Foreskin melanocyte (primary cell): ENCODE measurements at places on chromosomes 4 and X.
A peak's percentile ranks its signal among the peaks of the same experiment; 100 is the strongest.

DNA sequence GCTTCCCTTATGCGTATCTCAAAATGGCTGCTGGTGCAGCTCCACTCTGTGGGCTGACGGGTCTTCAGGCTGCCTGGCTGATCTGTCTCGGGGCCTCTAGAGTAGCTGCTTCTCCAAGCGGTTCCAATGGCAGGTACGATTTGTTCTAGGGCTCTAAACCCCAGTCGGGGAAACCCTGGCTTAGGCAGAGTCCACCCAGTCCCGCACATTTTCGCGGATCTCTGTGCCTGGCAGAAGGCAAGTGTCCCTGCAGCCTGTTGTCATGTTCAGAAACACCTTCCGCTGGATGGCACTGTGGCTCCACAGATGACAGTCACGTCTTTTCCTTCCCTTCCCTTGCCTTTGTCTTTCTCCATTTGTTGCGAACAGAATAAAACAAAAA is 54.4 kb downstream of the NBDY start:
- no peak for DNase-seq

DNA sequence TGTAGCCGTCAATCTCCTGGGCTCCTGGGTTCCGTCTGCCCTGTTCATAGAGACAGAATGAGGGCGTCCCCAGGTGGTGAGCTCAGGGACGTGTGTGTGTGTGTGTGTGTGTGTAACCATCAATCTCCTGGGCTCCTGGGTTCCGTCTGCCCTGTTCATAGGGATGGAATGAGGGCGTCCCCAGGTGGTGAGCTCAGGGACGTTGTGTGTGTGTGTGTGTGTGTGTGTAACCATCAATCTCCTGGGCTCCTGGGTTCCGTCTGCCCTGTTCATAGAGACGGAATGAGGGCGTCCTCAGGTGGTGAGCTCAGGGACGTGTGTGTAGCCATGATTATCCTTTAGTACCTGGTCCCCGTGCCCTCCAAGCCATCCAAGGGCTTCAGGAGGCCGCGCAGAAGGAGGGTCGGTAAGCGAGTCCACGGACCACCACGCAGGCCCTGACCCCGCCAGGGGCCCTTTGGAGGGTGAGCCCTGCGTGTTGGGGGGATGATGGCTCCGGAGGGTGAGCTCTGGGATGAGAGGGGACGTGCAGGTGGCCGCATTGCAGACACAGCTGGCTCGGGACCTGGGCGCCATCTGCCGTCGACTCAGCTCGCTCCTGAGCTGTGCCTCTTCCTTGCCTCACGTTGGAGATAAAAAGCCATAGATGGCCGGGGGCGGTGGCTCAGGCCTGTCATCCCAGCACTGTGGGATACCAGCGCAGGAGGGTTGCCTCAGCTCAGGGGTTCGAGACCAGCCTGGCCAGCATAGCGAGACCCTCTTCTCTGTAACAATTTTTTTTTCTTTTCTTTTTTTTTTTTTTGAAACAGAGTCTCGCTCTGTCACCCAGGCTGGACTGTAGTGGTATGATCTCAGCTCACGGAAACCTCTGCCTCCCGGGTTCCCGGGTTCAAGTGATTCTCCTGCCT is 5.4 kb upstream of the GTPBP6 start:
- no peak for DNase-seq

- no peak for DNase-seq
These were observed 214.6 kb downstream of the ENOX2 start for GRCh38 chrX:130688360-130688759.

GRCh38 chrX:76453737-76454406 is 26.4 kb downstream of the MAGEE1 start:
- DNase-seq, result no peak

- no peak for DNase-seq
These were observed 13.6 kb downstream of the GASK1B start for GRCh38 chr4:158159054-158159717.

GRCh38 chrX:72712094-72712755 is 1.9 kb downstream of the PHKA1 start:
- peak; percentile 19 for DNase-seq

DNA sequence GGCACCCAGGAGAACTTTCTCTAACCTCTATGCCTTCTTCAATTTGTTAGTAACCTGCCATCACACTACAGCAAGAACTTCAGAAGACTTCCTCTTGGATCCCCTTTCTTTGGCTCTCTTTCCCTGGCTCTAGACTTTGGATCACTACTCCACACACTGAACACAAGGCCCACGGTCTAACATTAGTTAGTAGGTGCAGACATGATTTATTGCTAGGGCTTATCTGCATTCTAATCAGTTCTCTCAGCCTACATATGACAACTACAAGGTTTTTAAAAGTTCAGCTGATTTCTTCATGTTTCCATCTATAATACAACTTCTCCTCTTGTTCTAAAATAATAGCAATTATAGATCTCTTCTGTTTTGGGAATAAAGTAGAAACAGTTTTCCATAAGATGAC is 209.1 kb upstream of the ANXA10 start:
- no peak for DNase-seq
